Adrenal gland (tissue), 19 donors: ENCODE measurements at places on chromosomes 7 and 10.

DNA sequence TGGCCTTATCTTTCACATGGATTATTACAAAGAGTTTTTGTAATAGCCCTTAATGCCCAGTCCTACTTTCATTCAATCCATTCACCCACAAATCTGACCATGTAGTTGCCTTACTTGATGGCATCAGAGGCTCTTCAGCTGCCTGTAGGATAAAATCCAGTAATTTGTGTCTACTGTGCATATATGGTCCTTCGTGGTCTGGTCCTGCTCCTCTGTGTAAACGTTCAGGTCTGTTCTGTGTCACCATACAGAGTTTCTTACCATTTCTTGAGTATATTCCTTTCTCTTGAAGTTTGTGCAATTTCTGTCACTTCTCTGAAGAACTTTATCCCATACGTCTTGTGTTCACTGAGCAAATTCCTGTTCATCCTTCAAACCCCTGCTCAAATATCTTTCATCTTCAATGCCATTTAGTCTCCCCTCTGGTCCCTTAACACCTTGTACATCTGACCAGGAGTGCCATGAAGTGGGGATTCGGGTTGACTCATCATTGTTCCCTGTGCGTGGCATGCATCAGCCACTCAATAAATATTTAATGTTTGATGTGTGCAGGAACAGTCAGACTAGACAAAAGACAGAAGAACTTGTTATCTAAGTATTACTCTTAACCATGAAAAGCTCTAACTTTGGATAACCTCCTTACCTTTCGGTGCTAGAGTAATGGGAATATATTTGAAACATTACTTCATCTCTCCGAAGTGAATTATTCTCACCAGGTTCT, 98.6 kb upstream of the RPA3 start:
- no peak for DNase-seq

DNA sequence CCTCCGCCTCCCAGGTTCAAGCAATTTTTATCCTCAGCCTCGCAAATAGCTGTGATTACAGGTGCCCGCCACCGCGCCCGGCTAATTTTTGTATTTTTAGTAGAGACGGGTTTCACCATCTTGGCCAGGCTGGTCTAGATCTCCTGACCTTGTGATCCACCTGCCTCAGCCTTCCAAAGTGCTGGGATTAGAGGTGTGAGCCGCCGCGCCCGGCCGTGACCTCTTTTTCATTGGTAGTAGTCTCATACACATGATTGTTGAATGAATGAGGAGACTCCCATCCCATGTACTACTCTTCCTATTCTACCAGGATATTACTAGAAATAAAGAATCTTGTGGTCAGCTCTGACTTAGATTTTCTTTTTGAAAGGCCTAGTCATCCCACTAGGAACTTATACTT, 56.8 kb downstream of the ARID5B start:
- no peak for DNase-seq

DNA sequence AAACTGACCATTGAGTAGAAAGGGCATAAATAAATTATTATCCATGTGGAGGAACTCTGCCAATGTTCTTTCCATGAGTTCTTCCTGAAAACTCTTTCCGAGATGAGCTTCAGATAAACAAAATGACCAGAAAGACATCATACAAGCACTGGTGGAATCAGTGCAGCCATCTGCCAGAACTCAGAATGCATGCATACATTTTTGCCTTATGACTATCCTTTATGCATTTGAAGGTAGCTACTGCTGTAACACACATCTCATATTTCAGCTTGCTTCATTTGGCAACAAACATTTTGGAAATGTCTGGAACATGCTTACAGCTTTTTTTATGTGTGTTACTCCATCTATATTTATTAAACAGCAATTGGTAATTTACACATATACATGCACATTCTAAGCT, 448.9 kb downstream of the PLXDC2 start:
- DNase-seq, result no peak

DNA sequence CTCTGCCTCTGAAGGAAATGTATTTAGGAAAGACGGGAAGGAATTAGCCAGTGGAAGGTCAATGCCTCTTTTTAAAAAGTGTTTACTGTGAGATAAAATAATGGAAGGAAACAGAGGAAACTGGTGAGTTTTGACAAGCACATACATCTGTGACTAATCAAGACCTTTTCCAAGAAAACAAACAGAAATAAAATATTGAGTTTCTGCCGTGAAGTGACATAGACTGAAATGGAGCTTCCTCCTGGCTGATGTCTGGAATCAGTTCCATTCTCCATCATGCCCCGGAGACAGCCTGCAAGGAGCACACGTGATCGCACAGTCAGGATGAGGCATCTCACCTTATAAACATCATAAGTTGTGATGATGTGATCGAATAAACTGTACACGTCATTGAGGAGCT, 30.7 kb downstream of the TECTB start:
- no peak for DNase-seq

GRCh38 chr7:151138153-151138851, 29.2 kb downstream of the GBX1 start:
- DNase-seq, result peak; percentile 11

- no peak for DNase-seq
Observed at GRCh38 chr10:16893664-16894063, 76.4 kb upstream of the RSU1 start.
